Small intestine (tissue), 16 donors: ENCODE measurements at places on chromosomes 5 and 9.

DNA sequence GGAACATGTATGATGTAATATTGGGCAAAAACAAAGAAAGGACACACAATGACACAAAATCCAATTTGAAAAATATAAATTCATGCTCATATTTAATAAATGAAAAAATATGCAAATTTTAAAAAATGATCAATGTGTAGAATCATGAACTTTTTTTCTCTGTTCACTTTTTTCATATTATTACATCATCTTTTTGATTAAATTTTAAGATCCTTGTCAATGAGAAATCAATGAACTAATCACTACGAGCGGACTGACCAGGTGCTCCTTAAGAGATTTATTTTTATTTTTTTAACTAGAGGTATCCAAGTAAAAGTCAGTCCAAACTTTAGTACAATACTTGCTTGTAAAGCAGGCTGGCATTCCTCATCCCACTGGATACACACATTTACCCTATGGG, 174.1 kb downstream of the CDK5RAP2 start:
- DNase-seq: no peak

DNA sequence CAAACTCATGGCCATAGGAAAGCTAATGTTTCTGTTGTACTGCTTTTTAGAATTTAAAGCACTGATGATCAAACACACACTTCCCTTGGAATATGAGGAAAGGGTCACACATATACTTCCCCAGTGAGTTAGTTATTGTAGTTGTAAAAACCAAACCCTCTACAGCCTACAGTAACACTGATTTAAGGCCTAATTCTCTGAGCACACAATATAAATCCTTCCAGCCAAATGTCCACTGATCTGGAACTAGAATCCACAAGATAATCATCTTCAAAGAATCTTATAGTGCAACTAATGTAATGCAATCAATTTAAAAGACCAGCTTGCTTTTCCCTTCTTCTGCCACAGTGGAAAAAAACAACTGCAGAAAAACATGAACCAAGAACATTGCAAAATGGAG, 219.3 kb downstream of the CAAP1 start:
- DNase-seq: no peak

- DNase-seq: no peak
Observed at GRCh38 chr5:139759219-139759721, 36.3 kb upstream of the PSD2 start.

GRCh38 chr9:85740787-85741094, 1.0 kb downstream of the AGTPBP1 start:
- peak; percentile 42 for DNase-seq

DNA sequence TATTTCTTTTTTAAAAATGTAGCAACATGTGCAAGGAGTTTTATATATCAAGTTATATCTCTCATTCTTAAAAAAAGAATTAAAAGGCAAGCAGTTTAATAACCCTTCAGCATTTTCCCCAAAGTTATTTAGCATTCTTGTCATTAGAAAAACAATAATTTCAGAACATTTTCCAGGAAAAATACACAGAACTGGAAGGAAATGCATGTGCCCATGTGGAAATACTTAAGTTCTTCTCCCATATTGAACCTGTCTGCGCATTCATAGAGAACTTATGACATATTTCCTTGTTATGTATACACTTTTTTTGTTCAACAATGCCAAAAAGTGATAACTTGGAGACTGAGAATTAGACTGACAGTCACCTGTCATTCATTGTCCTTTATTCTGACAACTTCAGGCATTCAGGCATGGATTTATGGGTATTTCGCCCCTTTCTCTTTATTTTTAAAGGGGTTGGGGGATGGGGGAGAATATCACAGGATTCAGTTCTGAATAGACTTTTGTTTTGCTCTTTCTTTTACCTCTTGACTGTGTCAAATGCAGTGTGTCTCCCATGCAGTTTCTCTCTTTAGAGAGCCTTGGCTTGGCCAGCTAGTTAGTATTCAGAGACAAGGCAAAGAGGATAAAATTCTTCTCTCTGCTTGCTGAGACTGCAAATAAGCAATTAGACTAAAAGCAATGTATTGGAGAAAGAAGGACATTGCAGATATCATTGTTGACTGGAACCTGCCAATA, 701.0 kb downstream of the NR2F1-AS1 start:
- no peak for DNase-seq

DNA sequence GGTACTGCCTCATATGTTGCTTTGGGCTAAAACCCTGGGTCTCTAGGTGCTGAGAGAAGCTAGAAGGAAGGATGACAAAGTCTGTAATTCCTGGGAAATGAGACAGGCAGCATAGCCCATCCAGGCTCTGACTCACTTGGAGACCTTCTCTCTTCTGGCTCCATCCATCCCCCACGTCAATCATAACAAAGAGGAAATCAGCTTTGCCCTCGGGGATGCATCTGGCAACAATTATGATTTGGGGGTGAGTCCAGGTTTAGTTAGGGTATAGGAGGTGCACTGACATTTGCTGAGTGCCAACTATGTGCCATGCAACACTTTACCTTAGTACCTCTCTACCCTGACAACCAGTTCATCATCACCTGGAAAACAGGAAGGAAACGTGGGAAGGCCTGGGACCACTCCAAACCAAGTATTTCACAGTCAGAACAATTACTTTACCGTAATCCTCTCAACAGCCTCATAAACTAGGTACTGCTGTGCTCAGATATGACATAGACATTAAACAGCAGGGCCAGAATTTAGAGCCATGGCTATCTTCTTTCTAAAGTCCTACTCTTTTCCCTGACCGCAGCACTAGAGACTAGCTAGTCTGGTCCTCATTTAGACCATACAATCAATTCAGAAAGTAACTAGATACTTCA, 39.1 kb upstream of the GZMA start:
- no peak for DNase-seq

DNA sequence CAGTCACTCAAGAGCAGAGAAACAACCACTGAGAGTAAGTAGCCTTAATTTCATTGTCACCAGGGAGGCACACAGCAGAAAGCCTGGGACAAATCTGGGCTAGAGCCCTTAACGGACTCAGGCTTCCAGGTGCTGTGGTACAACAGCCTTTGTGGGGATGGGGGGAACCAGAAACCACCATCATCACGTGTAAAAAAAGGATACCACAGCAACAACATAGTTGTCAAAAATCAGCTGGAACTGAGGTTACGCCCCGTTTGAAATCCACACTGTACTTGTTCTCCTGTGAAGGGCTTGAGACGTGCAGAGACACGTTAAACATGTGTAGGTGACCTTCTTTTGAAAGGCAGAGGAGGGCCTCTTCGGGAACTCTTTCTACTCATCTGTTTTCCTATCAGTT, 16.6 kb upstream of the PLPP1 start:
- DNase-seq: no peak

DNA sequence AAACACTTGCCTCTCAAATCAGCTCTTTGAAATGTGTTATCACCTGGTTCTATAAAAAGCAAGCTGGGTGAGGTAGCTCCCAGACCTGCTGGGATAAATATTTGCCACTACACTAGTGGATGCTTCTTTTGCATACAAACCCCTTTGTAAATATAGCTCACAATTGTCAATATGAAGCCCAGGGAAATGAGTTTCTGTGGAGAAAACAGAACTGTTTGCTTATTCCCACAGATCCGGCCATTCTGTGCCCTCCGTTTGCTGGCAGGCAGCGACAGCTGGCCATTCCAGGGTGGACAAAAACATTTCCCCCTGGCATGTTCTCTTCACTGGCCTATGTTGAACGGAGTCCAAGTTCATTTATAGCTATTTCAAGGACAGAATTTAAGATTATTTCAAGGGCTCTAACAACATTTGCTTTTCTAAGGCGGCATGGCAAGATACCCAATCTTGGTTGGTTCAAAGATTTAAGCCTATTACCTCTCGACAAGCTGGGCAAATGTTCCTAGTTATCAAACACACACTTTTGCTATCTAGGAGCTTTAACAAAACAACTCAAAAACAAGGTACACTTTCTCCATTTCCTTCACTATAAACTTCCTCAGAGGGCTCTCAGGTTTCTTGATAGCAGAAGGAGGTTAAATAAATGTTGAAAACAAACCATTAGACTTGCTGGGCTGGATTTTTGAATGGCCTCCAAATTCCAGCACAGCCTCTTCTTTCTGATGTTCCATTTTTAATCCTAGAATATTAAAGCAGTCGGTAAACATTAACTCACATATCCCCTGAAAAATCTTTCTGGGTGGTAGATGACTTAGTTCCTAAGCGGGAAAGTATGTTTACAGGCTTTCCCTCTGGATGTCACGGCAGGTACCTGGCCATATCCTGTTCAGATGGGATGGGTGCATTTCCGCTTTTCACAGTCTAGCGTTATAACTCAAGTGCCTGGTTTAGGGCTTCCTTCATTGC, 332.3 kb downstream of the PLK2 start:
- no peak for DNase-seq

- no peak for DNase-seq
Observed at GRCh38 chr9:111944241-111944866, 47.7 kb downstream of the UGCG start.

DNA sequence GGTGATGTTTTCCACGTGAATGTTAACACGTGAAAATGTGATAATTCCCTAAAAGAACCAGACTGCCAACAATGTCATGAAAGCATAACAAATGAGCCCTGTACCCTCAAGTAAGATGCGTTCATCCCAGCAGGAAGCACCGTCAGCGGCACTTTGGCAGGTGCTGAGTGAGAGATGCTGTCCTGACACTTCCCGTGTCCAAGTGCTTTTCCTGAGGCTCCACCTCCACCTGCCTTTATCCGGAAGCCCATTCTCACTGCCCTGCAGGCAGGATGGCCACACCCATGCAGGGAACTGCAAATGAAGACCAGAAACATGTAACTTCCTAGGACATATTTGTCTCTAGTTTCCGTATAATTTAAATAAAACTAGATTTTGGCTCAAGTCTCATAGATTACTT, 238.0 kb upstream of the IRX2 start:
- no peak for DNase-seq

GRCh38 chr9:109604131-109604530, 106.0 kb upstream of the PTPN3 start:
- no peak for DNase-seq

DNA sequence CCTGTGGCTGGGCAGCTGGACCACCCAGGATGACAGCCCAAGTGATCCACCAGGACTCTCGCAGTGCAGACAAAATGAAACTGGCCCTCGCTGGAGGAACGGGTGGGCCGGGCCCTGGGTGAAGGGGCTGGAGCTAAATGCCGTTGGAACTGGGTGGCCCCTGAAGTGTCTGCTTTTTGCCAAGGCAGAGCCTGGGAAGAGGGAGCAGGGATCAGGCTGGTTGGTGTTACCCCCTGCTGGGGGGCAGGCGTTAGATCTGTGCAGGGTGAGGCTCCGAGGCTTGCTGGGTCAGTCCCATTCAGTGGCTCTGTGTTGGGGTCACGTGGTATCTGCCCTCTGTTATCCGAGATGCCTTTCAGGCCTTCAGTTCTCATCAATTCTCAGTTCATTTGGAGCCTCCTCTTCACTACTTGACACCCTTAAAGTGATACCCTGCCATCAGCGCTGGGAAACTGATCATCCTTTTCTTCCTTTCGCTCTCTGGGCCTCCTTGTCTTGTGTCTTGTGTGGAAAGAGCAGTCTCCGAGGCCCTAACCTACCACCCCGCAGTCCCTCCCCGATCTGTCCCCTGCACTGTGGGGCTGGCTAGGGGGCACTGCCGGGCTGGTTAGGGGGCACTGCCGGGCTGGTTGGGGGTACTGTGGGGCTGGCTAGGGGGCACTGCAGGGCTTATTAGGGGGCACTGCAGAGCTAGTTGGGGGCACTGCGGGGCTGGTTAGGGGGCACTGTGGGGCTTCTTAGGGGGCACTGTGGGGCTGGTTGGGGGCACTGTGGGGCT, 37.3 kb downstream of the COL5A1 start:
- no peak for DNase-seq

- DNase-seq: no peak
Observed at GRCh38 chr5:57529864-57530263, 47.3 kb upstream of the ACTBL2 start.

GRCh38 chr5:94928891-94929290, 310.4 kb downstream of the SLF1 start:
- no peak for DNase-seq

- DNase-seq: no peak
Observed at GRCh38 chr5:171835066-171835465, 49.4 kb downstream of the SMIM23 start.

GRCh38 chr5:74530326-74531050, 110.0 kb downstream of the ENC1 start:
- DNase-seq: no peak

DNA sequence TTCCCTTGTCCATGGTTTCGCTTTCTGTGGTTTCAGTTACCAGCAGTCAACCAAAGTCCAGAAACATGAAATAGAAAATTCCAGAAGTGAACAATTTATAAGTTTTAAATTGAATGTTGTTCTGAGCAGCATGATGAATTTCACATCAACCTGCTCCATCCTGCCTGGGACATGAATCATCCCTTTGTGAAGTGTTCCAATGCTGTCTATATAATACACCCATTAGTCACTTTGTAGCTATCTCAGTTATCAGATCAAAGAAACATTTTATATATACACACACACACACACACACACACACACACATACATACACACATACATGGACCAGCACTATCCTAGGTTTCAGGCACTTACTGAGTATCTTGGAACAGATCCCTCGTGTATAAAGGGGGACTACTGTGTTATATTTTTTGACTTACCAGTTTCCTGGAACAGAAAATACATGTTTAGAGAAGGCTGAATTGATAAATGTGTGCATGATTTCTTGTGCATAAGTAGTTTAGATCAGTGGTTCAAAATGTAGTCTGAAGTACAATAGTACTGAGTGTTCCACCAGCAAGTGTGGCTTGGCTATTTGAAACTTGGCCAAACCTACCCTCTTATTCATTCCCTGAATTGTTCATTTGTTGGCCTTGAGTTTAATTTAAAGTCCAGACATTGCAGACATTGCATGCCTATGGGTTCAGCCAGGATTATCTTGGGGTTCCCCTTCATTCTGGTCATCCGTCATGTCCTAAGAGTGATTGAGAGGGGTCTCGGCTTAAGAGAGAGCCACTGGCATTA, 510.0 kb downstream of the GADD45G start:
- no peak for DNase-seq

DNA sequence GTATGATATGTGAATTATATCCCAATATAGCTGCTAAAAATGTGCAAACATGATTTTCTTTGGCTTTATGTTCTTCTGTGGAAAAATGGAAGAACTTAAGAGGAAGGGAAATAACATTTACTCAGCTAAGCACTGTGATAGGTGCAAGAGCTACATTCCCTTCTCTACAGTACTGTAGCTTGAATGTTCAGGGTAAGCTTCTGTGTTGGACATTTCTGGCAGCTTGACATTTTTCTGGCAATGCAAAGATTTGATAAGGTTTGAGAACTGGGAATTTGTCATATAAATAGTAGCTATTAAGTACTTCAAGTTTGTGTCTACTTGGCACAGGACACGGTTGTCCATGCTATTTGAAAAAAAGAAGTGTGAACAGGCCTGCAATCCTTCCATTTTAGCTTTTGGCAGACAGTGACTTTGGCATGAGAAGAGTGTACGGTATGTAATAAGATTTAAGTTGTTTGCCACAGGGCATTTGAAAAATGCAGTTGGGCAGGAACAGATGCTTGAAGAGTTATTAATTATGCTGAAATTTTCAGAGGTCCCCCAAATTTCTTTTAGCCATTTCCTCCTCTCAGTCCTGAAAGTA, 77.6 kb downstream of the KIF4B start:
- DNase-seq: no peak
